ENCODE measurements at places on chromosomes 3 and 15.

- no peaks in the 10 kb centered on the region for H3K4me1 ChIP-seq
- H3K27me3 ChIP-seq: no peaks in the 10 kb centered on the region
- no peaks in the 10 kb centered on the region for H3K36me3 ChIP-seq
- DNase-seq: no peak
- no peak overlapping the region for H3K4me3 ChIP-seq
Observed at GRCh38 chr3:195511136-195511535, 32.0 kb downstream of the PPP1R2 start.

- peaks cover 20% of the 10 kb centered on the region for H3K4me1 ChIP-seq
- no peaks in the 10 kb centered on the region for H3K27me3 ChIP-seq
- no peak overlapping the region for H3K4me3 ChIP-seq
- peaks cover 3% of the 10 kb centered on the region for H3K36me3 ChIP-seq
- peak; percentile 82 for DNase-seq
Observed at GRCh38 chr15:39908186-39908585, 11.9 kb downstream of the GPR176 start.

- no peaks in the 10 kb centered on the region for H3K4me1 ChIP-seq
- H3K27ac ChIP-seq: no peak overlapping the region
- H3K4me3 ChIP-seq: no peak overlapping the region
- H3K36me3 ChIP-seq: no peaks in the 10 kb centered on the region
Observed at GRCh38 chr3:174821477-174821876, 37.7 kb upstream of the NAALADL2 start.

GRCh38 chr3:197736010-197736490, 654 bp downstream of the RUBCN start:
- no peak overlapping the region for H3K27ac ChIP-seq
- H3K4me1 ChIP-seq: peaks cover 7% of the 10 kb centered on the region
- no peaks in the 10 kb centered on the region for H3K36me3 ChIP-seq
- no peak for DNase-seq
- H3K4me3 ChIP-seq: peak overlapping the region; percentile 35
- H3K27me3 ChIP-seq: no peaks in the 10 kb centered on the region

DNA sequence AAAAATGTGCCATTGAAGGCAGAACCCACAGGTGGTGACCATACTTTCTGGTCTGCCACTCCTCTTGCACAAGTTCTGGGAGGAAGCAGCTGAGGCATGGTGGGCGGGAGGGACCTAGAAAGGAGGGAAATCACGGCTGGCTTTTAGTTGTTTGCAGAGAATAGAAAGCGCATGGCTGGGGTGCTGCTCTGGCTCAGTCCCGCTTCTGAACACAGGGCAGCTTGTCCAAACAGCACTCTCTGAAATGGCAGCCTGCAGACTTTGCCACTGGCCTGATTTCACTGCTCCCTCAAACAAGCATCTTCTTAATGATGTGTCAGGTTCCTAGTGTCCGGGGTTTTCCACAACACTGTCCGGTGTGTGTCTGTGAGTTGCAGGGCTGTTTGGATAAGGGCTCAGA, 76.7 kb downstream of the AAGAB start:
- H3K4me3 ChIP-seq: no peak overlapping the region
- peaks cover 56% of the 10 kb centered on the region for H3K4me1 ChIP-seq
- peak overlapping the region; percentile 92 for H3K27ac ChIP-seq
- H3K36me3 ChIP-seq: peaks cover 6% of the 10 kb centered on the region
- no peaks in the 10 kb centered on the region for H3K27me3 ChIP-seq

GRCh38 chr3:195105389-195105788, 165.6 kb downstream of the XXYLT1 start:
- no peaks in the 10 kb centered on the region for H3K27me3 ChIP-seq
- no peak overlapping the region for H3K4me3 ChIP-seq
- H3K4me1 ChIP-seq: peaks cover 54% of the 10 kb centered on the region
- peaks cover 6% of the 10 kb centered on the region for H3K36me3 ChIP-seq
- H3K27ac ChIP-seq: peak overlapping the region; percentile 96

DNA sequence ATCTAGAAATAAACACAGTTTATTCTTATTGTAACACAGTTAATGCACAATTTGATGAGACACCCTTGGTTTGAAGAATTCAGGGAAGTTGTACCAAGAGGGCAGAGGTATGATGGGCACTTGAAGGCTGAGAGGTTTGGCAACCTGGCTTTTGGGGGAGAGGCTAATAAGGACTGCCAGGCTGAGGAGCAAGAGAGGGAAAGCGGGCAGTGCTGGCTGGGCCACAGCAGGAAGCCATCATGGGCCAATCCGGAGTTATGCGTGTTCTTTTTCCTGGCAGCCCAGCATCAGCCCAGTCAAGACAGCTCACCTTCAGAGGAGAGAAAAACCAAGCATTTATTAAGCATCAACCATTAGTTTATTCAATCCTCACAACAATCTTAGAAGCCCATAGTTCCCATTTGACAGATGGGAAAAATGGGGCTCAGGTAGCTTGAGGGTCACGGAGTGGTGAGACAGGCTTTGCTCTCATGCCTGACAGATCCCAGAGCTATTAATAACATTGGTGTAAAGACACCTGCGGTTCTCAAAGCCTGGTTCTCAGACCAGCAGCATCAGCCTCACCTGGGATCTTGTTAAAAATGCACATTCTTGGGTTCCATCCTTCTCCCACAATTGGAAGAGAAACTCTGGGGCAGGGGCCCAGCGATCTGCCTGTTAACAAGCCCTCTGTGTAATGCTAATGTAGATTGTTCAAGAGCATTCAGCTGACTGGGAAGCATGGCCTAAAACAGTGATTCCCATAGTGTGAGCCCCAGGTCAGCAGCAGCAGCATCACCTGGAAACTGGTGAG, 183.7 kb downstream of the NTRK3 start:
- H3K27me3 ChIP-seq: no peaks in the 10 kb centered on the region
- H3K36me3 ChIP-seq: no peaks in the 10 kb centered on the region
- no peak overlapping the region for H3K27ac ChIP-seq
- H3K4me1 ChIP-seq: no peaks in the 10 kb centered on the region
- DNase-seq: no peak

DNA sequence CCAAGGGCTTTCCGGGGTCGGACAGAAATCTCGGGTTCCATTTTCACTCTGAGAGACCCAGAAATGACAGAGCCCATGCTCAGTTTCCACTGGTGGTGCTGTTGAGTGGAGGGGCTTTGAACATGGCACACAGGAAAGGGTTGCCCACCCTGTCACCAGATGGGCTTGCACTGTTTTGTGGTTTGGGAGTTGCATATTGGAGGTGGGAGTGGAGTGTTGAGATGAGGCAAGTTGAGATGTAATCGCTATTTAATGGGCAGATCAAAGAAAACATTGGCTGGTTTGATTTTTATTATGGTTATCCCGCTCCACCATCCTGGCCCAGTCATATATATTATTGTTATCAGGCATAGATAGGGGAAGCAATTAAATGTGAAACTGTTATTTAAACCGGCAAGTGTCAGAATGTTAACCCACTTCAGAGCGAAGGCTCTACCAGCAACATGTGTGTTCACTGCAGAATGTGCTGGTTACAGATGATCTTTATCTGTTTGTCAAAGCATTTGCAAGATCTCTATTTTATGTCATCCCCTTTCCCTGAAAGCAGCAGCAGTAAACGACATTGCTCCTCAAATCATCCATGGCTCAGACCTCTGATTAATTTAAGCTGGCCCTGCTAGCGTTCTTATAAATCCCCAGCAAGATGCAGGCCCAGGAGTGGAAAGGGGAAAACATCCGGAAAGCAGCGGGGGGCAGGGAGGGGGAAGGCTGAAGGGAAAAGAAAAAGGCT, 58.3 kb upstream of the TSEN2 start:
- peaks cover 5% of the 10 kb centered on the region for H3K27me3 ChIP-seq
- H3K27ac ChIP-seq: no peak overlapping the region
- peaks cover 7% of the 10 kb centered on the region for H3K4me1 ChIP-seq
- H3K4me3 ChIP-seq: no peak overlapping the region

DNA sequence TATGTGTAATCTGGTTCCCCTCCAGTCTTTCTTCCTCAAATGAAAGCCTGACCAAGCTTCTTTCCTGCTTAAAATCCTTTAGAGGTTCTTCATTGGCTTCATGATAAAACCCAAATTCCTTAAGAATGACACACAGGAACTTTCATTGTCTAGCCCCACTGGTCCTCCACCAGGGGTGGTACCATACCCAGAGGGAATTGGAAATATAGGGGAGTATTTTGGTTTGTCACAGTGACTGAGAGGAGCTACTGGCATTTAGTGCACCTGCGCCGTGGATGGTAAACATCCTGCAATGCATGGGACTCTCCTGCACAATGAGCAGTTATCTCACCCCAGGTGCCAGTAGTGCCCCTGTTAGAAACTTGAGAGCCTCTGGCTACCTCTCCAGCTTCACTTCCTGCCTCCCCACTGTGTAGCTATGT, 10.8 kb downstream of the ZWILCH start:
- H3K36me3 ChIP-seq: peaks cover 1% of the 10 kb centered on the region
- H3K4me1 ChIP-seq: peaks cover 23% of the 10 kb centered on the region
- peak; percentile 35 for DNase-seq
- no peaks in the 10 kb centered on the region for H3K27me3 ChIP-seq
- H3K27ac ChIP-seq: peak overlapping the region; percentile 46

- peaks cover 4% of the 10 kb centered on the region for H3K27me3 ChIP-seq
- no peak overlapping the region for H3K27ac ChIP-seq
- no peaks in the 10 kb centered on the region for H3K36me3 ChIP-seq
Observed at GRCh38 chr15:59711451-59712243, 22.5 kb upstream of the BNIP2 start.

DNA sequence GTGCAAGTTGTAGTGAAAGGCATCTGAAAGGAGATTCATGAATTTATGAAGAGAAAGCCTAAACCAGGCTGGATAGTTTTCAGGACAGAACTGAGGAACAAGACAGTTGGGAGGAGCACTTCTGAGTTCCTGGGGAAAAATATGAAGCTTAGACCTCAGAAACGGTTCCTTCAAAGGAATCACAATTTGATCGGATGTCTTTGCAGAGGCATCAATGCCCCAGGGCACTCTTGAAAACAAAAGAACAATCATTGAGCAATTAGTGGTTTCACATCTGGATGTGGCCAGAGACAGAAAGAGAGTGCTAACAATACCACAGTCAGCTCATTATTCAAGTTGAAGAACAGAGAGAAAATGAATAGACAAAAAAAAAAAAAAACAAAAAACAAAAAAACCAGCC, 86.2 kb downstream of the KLF13 start:
- H3K27ac ChIP-seq: no peak overlapping the region
- no peaks in the 10 kb centered on the region for H3K4me1 ChIP-seq
- H3K27me3 ChIP-seq: no peaks in the 10 kb centered on the region
- H3K36me3 ChIP-seq: no peaks in the 10 kb centered on the region
- DNase-seq: no peak
- no peak overlapping the region for H3K4me3 ChIP-seq

- peak; percentile 45 for DNase-seq
- peak overlapping the region; percentile 88 for H3K4me3 ChIP-seq
- peaks cover 3% of the 10 kb centered on the region for H3K36me3 ChIP-seq
- peaks cover 9% of the 10 kb centered on the region for H3K4me1 ChIP-seq
Observed at GRCh38 chr3:148992027-148992634, 791 bp downstream of the GYG1 start.

DNA sequence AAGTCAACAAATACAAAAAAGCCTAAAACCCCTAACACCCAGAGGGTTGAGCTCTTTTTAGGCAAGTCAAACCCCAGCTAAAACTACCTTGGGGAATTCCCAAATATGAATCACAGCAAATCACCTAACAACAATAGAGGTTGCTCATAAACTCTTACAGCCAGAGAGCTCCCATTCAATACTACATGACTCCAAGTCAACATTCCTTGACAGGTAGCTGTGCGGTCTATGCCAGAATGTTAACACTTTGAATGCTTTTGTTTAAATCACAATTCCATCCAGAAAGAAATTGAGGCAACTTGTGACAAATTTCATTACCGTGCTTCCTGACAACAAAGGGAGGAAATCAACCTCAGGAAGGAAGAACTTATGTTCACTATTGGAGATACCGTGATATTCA, 7.5 kb upstream of the UACA start:
- DNase-seq: peak; percentile 51
- H3K27me3 ChIP-seq: no peaks in the 10 kb centered on the region
- H3K27ac ChIP-seq: peak overlapping the region; percentile 60

GRCh38 chr15:77013776-77014131, 18.8 kb downstream of the PSTPIP1 start:
- DNase-seq: no peak
- no peaks in the 10 kb centered on the region for H3K27me3 ChIP-seq
- H3K4me3 ChIP-seq: no peak overlapping the region

GRCh38 chr3:17088602-17089313, 204.0 kb downstream of the PLCL2 start:
- H3K4me1 ChIP-seq: no peaks in the 10 kb centered on the region
- no peak overlapping the region for H3K4me3 ChIP-seq
- DNase-seq: no peak
- H3K27me3 ChIP-seq: no peaks in the 10 kb centered on the region
- H3K27ac ChIP-seq: no peak overlapping the region
- H3K36me3 ChIP-seq: no peaks in the 10 kb centered on the region

GRCh38 chr3:71416876-71417275, 166.7 kb downstream of the FOXP1 start:
- H3K4me1 ChIP-seq: peaks cover 16% of the 10 kb centered on the region
- no peaks in the 10 kb centered on the region for H3K36me3 ChIP-seq
- no peak for DNase-seq
- H3K4me3 ChIP-seq: no peak overlapping the region
- H3K27me3 ChIP-seq: no peaks in the 10 kb centered on the region

DNA sequence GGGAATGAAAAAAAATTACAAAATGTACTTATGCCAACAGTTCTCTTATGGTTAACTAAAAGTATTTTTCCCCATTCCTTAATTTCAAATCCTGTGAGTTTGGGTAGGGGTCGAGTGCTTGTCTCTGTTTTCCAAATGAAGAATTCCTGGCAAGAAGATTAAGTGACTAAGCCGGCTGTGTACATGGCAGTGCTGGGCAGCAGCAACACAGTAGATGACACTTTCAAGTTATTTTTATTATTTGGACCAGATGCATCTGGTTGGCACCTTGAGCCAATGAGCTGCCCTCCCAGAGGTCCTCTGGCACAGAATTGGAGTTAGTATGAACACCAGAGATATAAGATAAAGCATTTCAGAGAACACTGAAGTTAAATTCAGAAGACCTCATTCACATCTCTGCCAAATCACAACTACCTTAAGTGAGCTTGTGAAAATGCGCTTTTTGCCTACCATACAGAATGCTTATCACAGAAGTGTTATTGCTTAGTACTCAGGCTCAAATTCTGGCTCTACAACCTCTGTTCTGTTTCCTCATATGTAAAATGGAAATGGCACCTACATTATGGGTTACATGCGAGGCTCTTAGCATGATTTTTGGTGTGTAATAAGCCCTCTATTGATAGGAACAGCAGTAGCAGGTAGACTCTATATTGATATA, 256.9 kb downstream of the UBE2E2 start:
- H3K27me3 ChIP-seq: no peaks in the 10 kb centered on the region
- H3K4me1 ChIP-seq: no peaks in the 10 kb centered on the region
- no peaks in the 10 kb centered on the region for H3K36me3 ChIP-seq
- no peak overlapping the region for H3K27ac ChIP-seq

- DNase-seq: no peak
- no peaks in the 10 kb centered on the region for H3K27me3 ChIP-seq
- no peak overlapping the region for H3K27ac ChIP-seq
- no peaks in the 10 kb centered on the region for H3K4me1 ChIP-seq
Observed at GRCh38 chr15:98610991-98611390, 37.3 kb upstream of the IGF1R start.

GRCh38 chr3:32632533-32633265, 52.3 kb upstream of the CNOT10 start:
- H3K27me3 ChIP-seq: peaks cover 6% of the 10 kb centered on the region
- H3K27ac ChIP-seq: no peak overlapping the region
- H3K4me3 ChIP-seq: no peak overlapping the region
- H3K4me1 ChIP-seq: no peaks in the 10 kb centered on the region
